Stimulated activated CD8-positive, alpha-beta memory T cell treated with anti-CD3 and anti-CD28 coated beads, Interleukin-4, amount 100 ng/mL, for 4 hours (primary cell): ENCODE measurements at places on chromosomes 13 and 19.

- DNase-seq, result no peak
Observed at GRCh38 chr13:77239312-77239711, 87.6 kb downstream of the MYCBP2 start.

GRCh38 chr19:28583242-28583641, 629.7 kb downstream of the UQCRFS1 start:
- DNase-seq, result no peak

DNA sequence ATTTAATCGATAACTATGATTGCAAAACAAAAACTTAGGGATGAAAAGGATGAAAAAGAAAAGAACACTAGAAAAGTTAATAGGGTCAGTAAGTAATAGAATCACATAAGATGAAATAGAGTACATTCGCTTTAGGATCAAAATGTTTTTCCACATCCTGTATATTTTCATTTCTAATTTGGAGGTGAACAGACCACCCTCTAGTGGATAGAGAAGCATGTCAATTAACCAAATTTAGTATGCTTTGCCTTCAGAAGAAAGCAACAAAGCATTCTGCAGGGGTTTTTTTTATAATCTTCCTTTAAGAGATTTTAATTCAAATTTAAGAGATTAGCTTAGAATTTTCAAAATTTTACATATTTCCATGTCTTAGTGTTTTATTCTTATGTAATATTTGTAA, 611.0 kb upstream of the SGCG start:
- no peak for DNase-seq

DNA sequence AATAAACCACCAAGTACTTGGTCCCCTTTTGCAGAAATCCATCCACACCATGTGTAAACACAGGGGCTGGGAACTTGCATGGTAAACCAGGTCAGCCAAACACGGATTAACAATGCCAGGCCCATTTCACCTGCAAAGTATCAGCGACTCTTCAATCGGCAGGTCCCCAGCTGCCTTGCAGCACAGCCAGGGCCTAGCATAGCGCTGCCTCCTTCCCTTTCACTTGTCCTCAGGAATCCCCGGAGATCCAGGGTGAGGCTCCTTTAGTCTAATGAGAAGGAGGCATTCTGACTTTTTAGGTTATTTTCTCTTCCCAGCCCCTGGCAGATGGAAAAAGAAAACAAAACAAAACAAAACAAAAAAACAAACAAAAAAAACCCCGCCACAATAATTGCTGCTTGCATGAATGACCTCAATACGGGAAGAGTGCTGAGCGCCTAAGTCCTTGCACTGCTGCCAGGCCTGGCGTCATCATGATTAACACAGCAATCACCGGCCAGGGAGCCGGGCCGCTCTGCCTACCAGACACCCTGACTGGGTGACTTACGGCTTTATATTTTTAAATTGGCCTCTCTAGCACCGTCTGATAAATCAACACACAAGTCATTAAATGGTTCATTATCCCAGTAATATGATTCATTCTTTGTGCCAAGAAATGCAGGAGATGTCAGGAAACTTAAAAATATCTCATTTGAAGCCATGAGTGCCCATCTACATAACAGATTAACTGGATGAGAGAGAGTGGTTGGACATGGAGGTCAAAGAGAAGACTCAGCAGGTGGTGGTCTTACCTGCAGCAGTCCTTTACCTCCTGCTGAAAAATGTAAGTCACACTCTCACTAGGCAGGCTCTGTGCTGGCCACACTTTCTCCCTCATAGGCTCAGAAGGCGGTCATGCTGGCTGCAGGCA, 692.7 kb downstream of the UQCRFS1 start:
- DNase-seq, result no peak

- DNase-seq, result no peak
Observed at GRCh38 chr13:70874636-70875035, 766.4 kb upstream of the KLHL1 start.

DNA sequence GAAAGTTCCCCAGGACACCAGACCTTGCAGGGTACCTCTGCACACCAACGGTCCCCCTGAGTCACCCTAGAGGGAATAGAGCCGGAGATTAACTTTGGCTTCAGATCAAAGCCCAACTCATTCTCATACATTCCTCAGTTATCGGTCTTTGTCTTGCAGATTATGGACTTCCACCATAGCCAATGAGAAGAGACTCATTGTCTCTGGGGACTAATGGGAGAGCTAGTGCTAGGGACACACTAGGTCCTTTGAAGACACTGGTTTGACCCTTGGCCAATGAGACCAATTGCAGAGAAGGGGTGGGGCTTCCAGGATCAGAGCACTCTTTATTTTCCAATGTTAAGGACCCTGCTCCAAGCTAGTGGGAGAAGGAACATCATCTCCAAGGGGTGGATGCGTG, 6.1 kb downstream of the KLK7 start:
- no peak for DNase-seq
